ENCODE measurements at places on chromosomes 13 and 19.

DNA sequence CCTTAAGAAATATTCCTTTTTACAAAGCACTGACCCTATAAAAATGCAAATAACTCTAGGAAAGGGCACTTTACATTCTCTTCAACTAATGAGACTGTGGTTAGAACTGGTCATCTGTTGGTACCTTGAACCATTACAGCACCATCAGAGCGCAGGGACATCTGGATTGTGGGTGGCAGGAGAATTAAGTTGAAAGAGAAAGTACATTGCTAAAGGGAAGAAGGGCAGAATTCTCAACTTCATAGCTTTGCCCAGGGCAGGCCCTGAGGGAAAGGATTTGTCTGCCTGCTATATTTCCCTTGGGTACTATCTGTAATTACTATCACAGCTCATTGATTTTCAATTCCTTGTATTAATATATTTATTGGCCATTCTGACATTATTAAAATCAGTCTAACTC, 196.8 kb downstream of the KLF12 start:
- no peak for DNase-seq

DNA sequence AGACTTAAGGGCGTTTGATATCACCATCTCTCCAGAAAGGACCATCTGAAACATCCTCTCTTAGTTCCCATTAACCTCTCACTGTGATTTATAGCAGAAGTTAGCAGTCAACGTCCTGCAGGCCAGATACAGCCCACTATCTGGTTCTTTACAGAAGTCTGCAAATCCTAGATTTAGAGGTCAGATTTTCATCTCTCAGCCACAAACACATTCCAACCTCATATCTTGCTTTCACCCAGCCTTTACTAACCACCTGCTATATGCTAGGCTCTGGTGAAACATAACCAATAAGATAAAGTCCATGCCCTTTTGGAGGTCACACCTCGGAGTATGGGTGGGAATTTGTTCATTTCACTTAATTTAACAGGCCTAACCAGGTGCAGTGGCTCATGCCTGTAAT, 76.8 kb upstream of the CACNA1A start:
- no peak for DNase-seq

GRCh38 chr19:40358773-40359172, 10.3 kb downstream of the PLD3 start:
- no peak for DNase-seq

DNA sequence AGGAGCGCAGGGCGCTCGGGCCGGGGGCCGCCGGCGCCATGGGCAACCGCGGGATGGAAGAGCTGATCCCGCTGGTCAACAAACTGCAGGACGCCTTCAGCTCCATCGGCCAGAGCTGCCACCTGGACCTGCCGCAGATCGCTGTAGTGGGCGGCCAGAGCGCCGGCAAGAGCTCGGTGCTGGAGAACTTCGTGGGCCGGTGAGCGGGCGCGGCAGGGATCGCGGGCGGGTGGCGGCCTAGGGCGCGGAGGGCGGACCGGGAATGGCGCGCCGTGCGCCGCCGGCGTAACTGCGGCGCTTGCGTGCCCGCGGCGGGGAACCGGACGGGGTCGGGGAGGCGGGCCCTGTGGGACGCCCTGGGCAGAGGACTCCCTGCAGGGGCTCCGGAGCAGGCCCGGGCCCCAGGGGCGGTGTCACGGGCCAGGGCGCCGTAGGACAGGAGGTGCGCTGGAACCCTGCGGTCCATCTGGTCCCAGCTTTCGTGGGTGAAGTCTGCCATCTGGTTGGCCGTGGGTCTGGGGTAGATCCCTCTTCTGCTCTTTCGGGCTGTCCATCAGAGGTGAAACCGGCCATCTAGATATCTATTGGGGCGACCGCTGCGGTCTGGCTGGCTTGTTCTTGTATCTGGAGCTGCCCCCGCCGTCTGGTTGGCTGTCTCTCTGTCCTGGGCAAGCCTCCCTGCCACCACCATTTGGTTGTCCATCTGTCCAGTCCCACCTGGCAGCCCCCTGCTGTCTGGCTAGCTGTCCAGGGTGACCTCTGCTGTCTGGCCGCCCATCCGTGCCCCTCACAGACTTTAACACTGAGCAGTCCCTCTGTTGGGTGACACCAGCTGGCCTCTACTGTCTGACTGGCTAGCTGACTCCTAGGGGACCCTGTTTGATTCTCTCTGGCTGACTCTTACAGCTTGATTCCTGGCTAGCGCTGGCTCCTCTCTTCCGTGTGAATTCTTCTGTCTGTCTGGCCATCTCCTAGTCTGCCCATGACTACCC, 622 bp downstream of the DNM2 start:
- DNase-seq = no peak
